ENCODE measurements at places on chromosomes 2 and 18.
A peak's percentile ranks its signal among the peaks of the same experiment; 100 is the strongest.

DNA sequence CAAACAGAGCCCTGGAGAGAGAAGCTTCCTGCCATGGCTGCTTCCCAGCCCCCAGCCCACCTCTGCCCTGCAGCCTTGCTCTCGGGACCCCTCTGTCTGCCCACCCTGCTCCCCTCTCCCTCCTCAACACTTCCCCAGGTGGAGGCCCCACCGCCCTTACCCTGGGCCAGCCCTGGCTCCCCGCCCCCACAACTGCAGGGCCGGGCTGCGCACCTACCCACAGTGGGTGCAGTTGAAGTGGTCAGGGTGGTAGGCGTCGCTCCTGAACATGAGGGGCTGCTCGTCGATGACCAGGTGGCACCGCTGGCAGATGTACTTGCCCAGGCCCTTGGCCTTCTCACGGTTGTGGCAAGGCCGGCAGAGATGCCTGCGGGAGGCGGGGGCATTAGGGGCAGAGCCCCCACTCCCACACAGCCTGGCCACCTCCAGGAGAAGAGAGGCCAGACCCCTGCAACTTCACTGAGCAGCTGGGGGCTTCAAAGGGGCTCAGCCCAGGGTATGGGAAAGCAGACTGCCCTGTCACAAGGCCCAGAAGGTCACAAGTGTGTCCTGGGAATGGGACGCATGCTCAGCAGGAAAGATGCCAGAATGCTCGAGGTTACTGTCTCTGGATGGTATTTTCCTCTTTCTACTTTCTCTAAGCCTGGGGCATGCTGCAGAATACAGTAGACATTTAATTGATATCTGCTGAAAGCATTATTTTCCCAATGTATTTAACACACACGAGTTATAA, 3.1 kb upstream of the GPR17 start:
- DNase-seq = no peak

DNA sequence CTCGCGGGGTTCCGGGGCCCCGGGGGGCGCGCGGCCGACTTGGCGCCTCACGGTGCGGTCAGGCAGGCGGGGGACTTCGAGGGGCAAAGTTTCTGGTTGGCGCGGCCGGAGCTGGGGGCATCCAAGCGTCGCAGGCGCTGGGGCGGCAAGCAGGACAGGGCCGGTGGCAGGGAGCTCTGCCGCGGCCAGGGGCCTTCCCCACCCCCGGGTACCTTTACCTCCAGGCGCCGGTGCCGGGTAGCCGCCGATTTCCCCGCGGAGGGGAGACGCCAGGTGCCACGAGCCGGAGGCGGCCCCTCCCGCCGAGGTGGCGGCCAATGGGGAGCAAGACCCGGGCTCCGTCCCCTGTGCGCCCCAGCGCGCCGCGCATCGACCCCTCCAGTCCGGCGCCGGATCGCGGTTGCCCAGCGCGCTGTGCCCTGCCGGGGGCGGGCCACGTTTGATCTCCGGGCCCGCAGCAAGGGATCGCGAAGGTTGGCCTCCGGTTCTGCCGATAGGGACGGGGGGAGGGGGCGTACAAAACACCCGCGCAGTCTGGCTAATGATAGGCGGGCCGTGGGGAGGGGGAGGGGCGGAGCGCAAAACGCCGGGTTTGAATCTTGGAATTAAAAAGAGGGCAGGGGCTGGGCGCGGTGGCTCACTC, at the start of gene ST8SIA5:
Gene ST8SIA5, minus strand, starts transcription at position 495 of the 643 bp plus-strand sequence. CDS start 545 bp downstream, outside the sequence.
- DNase-seq = no peak

GRCh38 chr2:217835931-217836891, 166.6 kb downstream of the TNS1 start:
- DNase-seq = peak; percentile 94

DNA sequence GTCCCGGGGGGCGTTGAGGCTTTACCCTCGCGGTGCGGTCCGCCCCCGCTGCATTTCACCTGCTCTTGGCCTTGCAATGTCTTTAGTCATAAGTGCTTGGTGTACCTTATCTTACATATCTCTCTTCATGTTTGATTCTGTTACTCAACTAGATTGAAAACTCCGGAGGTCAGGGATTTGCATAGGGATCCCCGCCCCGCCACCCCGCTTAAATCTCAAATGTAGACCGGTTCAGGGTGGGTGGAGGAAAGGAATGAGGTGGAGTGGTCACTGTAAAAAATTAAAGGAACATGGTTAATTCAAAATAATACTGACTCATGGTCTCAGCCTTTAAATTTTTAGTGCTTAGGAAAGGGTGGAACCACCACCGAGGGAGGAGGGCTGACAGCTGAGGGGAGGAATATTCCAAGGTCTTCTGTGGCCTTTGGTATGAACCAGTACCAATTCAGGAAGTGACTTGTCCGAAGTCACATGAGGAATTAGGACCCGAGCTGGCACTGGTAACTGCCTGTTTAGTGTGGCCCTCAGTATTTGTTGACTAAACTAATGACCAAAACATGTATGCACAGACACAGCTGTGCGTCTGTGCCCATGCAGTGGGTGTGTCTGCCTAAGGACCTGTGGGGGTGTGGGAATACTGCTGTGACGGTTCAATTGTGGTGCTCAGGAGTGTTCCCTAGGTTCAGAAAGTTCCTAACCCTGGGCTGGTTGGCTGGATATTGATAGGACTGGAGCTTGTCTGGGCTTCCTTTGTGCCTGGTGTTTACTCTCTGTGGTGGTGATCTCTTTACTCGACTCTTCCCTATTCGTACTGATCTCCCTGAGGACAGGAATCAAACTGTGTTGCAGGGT, 1.0 kb downstream of the PLEKHB2 start:
- no peak for DNase-seq

- no peak for DNase-seq
Measured at GRCh38 chr18:48800876-48801727, 149.7 kb downstream of the SMAD7 start.

- DNase-seq = no peak
Measured at GRCh38 chr2:232587512-232587911, 37.0 kb downstream of the EIF4E2 start.
